ENCODE measurements at places on chromosomes 2 and 18. TPM values are rescaled to one million over a fixed set of nuclear protein-coding genes. Genes with fewer than 3 reads are reported as not detected.

TDRD15 gene
- total RNA-seq, result not detected

APLF gene
- total RNA-seq, result 0.37 TPM

SMC6 gene
- 16.1 TPM for total RNA-seq

CXCR1 gene
- total RNA-seq, result not detected

TLX2 gene
- not detected for total RNA-seq

OTX1 gene
- total RNA-seq, result 0.68 TPM

NEUROD1 gene
- total RNA-seq, result not detected

GREB1L gene
- 7.6 TPM for total RNA-seq

RAB11FIP5 gene
- 19.0 TPM for total RNA-seq

CYBRD1 gene
- total RNA-seq, result 21.7 TPM

- DNase-seq, result no peak
Measured at GRCh38 chr18:9665314-9665713, 42.8 kb upstream of the RAB31 start.

DNA sequence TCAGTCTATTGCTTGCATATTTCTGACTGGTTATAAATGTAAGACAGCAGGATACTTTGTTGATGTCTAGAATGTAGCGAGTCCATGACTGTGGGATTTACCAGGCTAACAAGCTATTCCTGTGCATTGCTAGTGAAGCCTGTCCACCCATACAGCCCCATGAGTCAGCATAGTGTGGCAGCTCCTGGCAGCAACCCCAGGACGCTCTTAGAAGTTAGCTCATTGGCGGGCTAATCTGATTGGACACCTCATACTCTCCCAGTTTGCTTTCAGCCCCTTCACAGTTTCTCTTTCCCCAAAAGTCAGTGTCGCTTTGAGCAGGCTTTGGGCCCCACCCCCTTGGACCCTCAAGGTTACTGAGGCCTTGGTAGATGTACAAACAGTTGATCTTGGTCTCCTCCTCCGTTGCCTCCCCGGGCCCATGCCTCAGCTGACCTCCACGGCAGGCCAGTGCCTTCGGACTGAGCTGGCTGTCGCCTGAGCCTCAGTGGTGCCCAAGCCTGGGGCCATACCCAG lies 48.0 kb downstream of the COA5 start:
- DNase-seq, result no peak

- DNase-seq, result peak; percentile 54
Measured at GRCh38 chr2:246489-247144, 17.2 kb downstream of the SH3YL1 start.

DNA sequence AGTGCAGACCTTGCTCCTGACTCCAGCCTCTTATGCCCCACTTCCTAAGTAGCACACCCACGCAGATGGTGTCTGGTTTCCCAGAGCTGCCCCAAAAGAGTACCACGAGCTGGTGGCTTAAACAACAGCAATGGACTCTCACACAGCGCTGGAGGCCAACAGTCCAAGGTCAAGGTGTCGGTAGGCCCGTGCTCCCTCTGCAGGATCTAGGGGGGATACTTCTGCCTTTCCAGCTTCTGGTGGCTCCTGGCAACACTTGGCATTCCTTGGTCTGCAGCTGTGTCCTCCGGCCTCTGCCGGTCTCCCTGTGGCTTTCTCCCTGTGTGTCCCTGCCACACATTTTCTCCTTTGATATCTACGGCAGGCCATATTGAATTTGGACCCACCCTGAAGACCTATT lies 99.0 kb downstream of the TSHZ1 start:
- no peak for DNase-seq

DNA sequence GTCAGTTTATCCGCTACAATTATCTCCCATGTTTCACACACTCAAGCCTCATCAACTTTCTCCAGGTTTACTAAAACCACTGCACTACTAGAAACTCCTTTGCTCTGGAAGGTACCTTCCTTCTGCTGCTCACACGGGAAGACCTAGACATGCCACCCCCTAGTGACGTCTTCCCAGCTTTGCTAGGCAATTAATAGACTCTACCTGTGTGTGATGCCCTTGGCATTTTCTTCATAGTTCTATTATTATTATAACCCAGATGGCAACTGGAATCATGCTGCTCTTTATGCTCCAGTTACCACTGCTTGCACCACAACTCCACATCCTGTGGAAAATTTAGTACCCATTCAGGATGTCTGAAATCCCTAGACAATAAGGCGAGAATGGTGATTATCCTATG lies 42.4 kb downstream of the CACNB4 start:
- DNase-seq, result peak; percentile 63

DNA sequence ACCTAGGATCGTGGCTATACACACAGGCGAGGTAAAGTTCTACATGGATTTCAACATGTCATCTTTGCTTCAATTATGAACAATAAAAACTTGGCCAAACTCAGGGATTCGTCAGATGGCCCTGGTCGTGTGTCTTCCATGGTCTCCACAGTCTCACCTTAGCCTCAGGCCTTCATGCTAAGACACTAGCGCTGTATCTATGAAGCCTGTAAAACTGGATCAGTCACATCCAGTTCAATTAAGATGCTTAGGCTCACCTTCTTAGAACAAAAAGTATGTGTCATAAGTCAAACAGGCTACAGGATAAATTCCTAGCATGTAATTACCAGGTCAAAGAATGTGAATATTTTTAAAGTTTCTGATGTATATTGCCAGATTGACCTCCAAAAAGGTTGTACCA lies 113.7 kb upstream of the NRP2 start:
- no peak for DNase-seq

DNA sequence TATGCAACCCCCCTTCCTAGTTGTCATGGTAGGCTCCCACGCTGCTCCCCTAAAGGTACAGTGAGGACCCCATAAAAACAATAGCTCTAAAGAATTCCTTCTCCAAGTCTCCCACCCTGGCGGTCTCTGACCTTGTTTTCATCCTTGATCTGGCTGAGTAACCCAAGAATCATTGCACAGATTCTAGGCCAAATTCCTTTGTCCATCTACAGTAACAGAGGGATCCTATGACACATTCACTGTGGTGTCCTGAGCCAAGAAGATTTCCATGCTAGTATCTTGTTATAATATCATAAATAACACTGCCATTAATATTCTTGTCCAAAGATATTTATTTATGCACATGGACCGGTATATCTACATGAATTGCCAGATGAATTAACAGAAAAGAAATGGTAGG lies 240.2 kb downstream of the CYP26B1 start:
- no peak for DNase-seq

DNA sequence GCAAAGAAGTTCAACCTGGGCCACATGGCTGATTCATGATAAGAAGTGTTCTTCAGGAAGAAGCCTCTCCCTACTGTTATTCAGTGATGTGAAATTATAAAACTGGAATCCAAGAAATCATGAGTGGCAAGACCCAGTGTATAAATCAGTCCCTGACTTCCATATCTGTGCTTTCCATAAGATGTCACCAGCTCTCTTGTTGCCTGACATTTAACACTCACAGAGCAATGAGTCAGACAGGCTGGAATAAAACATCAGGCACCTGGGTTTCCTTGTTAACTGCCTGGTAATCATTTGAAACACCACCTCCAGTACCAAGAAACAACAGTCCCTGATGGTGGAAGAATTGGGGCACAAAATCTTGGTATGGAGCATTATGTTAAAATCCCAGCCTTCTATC lies 76.1 kb downstream of the SCG2 start:
- DNase-seq, result no peak

DNA sequence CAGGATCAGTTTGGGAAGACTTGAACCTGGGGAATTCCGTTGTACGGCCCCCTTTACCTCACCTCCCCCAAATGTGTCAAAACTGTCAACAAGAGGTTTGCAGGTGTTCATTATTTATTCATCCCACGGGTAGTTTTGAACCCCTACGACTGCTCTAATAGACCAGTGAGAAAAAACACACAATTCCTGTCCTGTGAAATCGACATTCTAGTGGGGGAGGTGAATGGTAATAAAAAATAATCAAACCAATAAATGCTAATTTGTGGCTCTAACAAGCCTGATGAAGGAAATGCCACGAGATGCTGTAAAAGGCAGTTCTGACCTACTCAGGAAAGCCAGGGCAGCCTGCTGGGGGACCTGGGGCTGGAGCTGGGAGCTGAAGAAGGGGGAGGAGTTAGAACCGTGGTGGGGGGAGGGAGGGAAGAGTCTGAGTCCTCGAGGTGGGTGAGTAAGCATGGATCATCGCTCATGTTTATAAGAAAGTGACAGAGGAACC lies 463 bp upstream of the DNAJB2 start:
- no peak for DNase-seq

DNA sequence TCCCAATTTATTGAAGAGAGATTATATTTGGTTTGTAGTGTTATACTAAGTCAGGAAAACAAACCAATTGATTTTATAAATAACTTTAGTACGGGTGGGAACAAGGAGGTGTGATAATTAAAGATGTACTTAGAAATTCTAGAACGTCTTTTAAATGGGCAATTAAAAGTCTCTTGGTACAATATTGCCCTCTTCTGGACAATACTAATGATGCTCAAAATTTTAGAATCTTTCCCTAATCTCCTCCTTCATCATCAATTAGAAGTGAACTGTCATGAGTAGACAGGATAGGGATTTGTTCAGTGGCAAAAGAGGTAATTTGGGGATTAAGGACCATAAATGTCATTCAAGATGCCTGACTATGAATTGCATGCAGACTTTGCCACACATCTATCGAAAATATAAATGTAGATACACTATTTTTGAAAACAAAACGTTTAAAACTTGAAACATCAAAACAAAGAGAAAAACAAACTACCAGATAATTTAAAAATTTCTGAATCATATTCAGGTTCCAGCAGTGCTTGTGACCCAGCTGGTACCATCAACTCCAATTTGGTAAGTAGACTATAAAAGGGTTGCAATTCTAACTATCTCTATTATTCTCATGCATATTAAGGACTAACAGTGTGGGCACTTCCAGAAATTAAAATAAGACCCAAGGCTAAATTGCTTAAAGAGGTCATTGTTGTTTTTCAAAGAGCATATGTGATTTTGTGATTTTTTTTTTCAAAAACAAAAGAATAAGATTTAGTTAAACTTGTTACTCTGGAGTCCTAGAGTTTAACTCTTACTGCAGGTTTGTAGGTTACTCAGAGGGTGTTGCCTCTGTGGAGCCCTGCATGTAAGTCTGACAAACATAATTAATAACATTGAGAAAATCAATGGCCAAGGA lies 123.5 kb downstream of the LAMA3 start:
- peak; percentile 16 for DNase-seq

GRCh38 chr2:63048367-63049171 lies 2.1 kb upstream of the OTX1 start:
- DNase-seq, result no peak

- no peak for DNase-seq
Measured at GRCh38 chr18:22322243-22322691, 95.4 kb downstream of the CTAGE1 start.

- peak; percentile 62 for DNase-seq
Measured at GRCh38 chr2:36618381-36618780, 20.4 kb upstream of the FEZ2 start.

- no peak for DNase-seq
Measured at GRCh38 chr2:201965550-201965949, 68.1 kb upstream of the FZD7 start.

DNA sequence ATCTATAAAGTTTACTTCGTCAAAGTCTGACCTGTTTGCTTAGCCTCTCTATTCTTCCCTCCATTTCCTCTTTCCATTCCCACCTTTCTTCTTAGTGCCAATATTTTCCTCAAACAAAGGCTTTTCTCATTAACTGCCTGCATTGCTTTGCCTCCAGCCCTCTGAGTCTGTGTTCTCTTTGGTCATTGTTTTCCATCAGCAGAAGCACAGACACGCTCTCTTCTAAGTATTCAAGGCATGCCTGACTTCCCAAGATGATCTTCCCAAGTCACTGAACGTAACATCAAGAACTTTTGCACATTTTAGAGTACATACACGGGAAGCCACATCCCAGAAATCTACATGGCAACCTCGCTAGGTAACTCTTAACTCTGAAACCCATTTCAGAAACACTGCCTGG lies 32.6 kb upstream of the ANXA4 start:
- DNase-seq, result no peak

- DNase-seq, result no peak
Measured at GRCh38 chr18:63882333-63883141, 5.0 kb upstream of the SERPINB2 start.

GRCh38 chr2:69933254-69933828 lies 18.4 kb downstream of the MXD1 start:
- DNase-seq, result no peak

DNA sequence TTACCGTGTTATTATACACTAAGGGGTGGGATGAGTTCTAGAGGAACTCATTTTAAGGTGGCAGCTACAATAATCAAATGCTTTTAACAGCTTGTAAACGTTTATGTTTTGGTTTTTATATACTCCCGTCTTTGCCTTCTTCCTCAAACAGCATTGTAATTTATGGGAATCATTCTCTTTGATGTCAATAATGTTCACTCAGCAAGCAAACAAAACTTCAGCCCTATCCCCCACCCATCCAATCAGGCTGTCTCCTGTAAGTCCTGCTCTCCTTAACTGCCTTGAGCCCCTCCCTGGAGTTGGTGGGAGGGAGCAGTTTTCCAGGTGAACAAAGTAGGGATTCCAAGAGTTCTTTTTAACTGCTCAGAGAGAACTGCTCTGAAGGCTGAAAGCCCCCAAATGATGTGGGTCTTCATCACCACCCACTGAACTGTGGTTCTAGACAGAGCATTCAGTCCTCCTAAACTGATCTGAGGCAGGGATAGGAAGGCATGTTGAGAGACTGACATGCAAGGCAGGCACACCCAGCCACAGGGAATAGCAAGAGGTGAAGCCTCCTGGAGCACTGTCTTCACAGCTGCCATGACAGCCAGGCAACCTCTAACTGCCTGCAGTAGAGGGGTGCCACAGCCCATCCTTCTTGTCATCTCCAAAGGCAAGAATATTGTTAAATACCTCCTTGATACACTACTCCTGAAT lies 17.5 kb downstream of the MYO5B start:
- DNase-seq, result no peak

GRCh38 chr18:74661691-74662090 lies 64.0 kb downstream of the ZNF407 start:
- no peak for DNase-seq

DNA sequence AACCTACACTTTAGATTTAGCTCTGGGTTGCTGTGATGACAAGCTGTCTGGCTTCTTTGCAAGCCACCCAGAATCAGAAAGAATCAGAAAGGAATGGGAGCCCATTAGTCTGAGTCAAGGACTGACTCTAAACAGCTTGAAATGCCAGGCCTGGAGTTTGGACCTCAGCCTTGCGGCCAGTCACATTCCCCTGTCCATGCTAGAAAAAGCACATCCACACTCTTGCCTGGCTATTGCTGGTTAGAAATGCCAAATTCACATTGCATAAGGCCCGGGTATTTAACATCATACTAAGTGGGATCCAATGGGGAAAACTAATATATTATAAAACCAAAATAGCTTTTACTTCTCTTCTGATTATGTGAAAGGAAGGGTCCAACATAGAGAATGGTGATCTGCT lies 756.8 kb upstream of the KLHL29 start:
- DNase-seq, result no peak
